ENCODE measurements at places on chromosomes 13 and 19.

- DNase-seq = peak; percentile 44
Measured at GRCh38 chr13:110471833-110472162, 89.7 kb downstream of the RAB20 start.

DNA sequence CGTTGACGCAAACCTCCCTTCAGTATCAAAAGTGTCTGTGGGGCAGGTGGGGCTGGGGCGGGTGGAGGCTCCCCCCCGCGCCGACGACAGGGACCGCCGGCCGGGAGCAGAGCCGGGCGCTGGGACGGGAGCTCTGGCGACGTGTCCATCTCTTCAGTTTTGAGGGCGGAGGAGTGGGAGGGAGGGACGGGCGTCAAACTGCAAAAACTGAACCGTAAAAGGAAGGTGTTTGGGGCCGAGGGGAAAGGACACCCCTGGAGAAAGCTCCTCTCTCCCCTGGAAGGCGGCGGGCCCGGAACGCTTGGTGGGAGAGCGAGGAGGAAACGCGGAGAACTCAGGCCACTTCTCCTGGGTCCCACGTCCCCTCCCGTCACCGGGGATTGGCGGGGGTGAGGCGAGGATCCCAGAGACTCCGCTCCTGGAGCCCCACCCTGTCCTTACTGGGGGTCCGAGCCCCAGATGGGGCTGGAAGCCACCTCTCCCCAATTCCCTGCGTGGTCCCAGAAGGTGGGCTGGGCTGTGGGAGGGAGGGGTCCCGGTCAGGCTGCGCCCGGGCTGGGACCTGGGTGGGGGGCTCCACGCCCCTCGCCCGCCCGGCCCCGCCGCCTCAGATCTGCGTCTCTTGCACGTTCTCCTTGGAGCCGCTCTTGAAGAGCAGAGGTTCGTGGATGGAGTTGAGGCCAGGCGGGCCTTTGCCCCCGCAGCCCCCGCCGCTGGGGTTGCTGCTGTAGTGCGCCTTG is 3.4 kb upstream of the ASPDH start:
- DNase-seq = no peak

GRCh38 chr13:100029933-100030332 is 48.3 kb downstream of the ZIC2 start:
- no peak for DNase-seq

GRCh38 chr13:107217251-107217650 is 649.3 kb upstream of the ARGLU1 start:
- DNase-seq = no peak

GRCh38 chr13:94061301-94061700 is 418.2 kb downstream of the DCT start:
- no peak for DNase-seq

DNA sequence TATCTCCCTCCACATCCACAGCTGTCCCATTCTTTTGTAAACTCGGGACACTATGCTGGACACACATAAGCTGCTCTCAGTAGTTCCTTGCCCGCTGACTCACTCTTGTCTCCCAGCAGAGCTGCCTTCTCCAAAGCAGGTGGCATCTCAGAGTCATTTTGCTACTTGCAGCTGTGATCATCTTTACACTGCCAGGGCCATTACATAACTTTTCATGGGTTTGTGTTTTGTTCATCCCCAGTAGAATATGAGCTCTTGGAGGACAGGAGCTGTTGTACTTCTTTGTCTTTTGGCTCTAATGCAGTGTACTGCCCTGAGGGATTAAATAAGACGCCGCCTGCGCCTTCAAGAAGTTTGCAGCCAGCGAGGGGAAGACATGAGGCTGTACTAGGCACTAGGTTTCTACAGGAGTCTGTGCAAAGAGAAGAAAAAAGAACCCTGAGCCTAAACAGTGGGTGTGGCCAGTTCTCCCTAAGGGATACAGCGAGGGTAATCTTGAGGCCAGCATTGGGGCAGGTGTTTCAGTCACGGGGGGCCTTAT is 40.8 kb upstream of the GPR183 start:
- DNase-seq = no peak

- DNase-seq = no peak
Measured at GRCh38 chr19:7230826-7231225, 63.4 kb downstream of the INSR start.

DNA sequence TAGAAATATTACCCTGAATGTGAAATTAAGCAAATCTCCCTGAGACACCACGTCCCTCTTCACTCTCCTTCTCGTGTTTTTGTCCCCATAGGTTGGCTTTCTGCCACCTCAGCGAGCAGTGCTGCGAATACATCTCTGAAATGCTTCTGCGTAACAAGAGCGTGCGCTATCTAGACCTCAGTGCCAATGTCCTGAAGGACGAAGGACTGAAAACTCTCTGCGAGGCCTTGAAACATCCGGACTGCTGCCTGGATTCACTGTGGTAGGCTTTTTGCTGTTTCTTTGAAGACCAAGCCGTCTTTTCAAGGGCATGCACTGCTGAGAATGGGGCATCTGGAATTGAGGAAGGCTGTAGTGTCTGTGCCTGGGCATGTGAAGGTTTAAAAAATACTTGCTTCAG is 34.4 kb downstream of the NLRP4 start:
- DNase-seq = no peak

- peak; percentile 73 for DNase-seq
Measured at GRCh38 chr13:46181840-46182490, at the start of gene LCP1. Gene LCP1 (minus strand): TSS chr13:46182177. CDS start chr13:46159662, 22,515 bp downstream.

DNA sequence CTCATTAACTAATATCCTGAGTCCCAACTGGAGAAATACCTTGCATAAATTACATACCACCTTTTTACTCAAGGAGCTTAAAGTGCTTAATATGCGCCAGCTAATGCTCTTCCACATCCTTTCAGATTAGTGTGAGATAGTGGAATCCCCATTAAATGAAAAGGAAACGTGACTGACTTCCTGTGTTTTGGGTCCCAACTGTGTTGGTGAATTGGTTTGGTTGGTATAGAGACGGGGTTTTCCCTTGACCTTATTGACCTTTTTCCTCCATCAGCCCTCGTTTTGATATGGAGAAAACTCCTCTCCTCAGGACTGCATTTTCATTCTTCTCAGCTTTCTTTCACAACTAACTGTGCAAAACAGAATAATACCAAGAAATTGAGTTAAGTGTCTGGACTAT is 163.5 kb downstream of the PAN3 start:
- no peak for DNase-seq

- DNase-seq = no peak
Measured at GRCh38 chr13:51557875-51558612, 26.2 kb upstream of the WDFY2 start.

- DNase-seq = no peak
Measured at GRCh38 chr19:10338940-10339339, 484 bp downstream of the ICAM3 start.

DNA sequence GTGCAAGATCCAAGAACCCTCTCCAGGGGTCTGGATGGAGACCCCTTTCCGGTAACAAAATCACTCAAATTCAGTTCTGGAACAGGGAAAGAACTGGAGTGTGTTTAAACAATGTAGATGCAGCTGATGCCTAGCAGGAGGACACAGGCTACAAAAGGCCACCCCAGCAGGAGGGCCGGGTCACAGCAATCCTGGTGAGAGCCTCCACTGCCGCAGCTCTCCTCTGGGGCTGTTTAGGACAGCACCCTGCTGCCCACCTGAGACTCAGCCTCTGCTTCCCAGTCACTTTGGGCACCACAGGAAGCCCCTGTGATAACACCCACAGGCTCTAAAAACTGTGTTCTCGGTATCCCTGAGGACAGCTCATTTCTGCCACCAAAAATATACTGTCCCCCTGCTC is 318.7 kb upstream of the NBEA start:
- no peak for DNase-seq

GRCh38 chr13:27283906-27284493 is 13.4 kb downstream of the RASL11A start:
- no peak for DNase-seq

DNA sequence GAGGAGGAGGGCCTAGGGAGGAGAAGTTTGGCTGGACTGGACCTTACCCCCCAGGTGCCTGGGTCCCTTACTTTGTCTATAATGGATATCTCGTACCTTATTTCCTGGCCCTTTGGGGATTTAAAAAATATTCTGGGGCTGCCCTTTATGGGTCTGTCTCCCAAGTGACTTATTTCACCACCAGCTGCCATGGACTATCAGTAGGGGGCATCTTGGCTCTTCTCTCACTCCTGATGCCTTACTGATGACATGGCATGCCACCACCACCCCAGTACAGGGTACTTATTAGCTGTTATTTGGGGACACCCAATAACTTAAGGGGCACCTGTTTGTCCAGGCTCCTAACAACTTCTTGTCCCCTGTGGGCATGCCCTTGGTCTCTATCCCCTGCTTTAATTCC is 38.0 kb downstream of the NFIX start:
- no peak for DNase-seq

DNA sequence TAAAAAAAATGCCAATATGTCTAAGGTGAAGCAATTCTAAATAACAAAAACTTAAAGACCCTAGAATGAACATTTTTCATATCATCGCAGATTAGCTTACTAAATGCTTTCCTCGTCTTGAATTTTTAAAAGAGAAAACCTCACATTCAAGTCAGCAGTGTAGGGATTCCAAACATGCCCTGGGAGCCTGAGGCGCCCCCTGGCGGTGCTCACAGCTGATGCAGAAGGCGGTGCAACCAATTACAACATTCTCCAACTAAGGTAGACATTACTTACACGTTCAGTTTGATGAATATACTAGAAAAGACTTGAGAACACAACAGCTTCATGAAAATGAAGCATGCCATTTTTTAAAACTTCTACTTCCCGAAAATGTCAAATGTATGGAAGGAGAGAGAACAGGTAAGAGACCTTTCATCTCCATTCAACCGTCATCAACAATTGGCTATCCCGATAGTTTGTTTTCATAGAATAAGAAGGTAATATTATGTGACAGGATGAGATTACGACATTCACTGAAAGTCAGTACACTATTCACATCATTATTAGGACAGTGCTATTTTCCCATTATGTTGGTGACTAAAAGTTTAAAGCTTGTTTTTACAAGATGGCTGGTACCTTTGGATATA is 304.4 kb downstream of the DCLK1 start:
- DNase-seq = no peak

DNA sequence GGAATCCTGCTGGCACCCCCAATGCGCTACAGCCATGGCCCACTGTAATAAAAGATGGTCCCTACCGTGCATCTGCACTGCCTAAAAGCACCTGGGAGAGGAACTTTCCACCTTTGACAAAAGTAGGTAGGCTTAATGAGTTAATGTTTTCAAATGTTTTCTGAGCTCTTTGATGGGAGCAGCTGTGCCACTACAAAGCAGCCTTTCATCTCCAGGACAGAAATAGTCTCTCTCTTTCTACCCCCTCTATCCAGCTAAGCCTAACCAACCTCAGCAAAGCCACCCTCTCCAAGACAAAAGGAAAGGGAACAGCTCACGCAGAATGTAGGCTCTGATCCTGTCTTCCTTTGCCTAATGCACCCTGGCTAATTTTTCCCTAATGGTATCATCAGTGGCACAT is 560.2 kb downstream of the UQCRFS1 start:
- no peak for DNase-seq

GRCh38 chr13:38395497-38395788 is 45.8 kb downstream of the UFM1 start:
- no peak for DNase-seq

- peak; percentile 9 for DNase-seq
Measured at GRCh38 chr19:57559008-57559403, 657 bp downstream of the ZNF550 start.

GRCh38 chr19:11798391-11799330 is at the start of gene ZNF491:
Gene ZNF491 (plus strand): TSS chr19:11798523. CDS start chr19:11805954, 7,431 bp downstream.
- peak; percentile 88 for DNase-seq

GRCh38 chr13:34993470-34993869 is 51.4 kb downstream of the NBEA start:
- no peak for DNase-seq

- no peak for DNase-seq
Measured at GRCh38 chr13:98467263-98467985, 109.5 kb downstream of the STK24 start.

DNA sequence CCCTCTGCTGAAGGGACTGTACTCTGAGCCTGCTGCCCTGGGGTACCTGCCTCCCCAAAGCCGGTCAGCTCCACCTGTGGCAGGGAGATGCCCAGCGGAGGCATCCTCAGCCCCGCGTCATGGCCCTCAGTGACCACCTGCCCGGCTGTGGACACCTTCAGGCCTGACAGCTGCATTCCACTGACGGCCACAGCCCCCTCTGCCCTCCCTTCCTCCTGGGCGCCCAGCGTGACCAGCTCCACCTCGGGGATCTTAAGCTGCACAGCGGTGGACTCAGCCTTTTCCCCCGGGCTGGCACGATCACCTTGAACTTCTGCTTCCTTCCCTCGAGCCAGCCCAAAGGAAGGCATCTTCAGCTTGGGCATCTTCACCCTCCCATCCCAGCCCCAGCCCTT is 4.8 kb upstream of the HIPK4 start:
- no peak for DNase-seq

GRCh38 chr19:48872182-48872883 is at the start of gene PPP1R15A:
Gene PPP1R15A (plus strand): TSS chr19:48872421. CDS start chr19:48873234, 813 bp downstream.
- DNase-seq = peak; percentile 94

DNA sequence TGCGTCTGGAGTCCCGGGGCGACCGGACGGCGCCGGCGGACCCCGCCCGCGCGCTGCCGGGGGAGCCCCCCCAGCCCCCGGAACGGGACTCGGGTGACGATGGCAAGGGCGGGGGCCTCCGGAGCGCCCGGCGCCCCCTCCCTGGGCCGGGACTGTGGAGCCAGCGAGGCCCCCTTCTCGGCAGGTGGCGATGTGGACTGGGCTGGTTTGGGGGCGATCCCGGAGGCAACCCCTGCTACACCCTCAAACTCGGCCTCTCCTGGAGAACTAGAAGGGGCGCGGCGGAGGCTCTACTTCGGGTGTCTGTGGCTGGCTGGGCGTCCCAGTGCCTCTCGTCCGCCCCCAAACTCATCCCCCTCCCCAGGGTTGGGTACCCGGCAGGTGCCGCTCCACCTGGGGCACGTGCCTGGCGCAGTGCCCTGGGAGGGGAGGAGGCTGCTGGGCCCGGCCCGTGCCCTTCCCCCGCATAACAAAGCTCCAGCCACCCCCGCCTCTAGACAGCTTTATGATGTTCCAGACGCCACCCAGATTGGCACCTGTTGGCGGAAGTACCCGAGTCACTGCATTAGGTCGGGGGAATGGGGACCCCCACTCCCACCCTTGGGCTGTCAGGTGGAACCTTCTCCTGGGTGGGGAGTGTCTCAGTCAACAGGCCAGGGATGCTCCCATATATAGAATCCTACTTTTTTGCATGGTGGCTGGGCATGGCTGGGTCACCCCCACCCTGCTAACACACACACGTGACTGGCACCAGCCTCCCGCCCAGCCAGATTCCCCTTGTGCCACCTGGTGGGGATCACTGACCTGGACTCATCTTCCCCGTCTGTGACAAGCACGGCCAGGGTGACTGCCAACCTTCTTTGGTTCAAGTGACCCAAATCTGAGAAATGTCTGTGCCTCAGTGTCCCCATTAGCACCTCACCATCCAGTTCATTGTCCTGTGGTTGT is 722 bp downstream of the PKN1 start:
- no peak for DNase-seq

Measured in KG1 (cell line).